Activated gamma-delta T cell treated with Interleukin-2 at 50 U/mL for 16 hours (primary cell): ENCODE measurements at places on chromosomes 16 and 17.

DNA sequence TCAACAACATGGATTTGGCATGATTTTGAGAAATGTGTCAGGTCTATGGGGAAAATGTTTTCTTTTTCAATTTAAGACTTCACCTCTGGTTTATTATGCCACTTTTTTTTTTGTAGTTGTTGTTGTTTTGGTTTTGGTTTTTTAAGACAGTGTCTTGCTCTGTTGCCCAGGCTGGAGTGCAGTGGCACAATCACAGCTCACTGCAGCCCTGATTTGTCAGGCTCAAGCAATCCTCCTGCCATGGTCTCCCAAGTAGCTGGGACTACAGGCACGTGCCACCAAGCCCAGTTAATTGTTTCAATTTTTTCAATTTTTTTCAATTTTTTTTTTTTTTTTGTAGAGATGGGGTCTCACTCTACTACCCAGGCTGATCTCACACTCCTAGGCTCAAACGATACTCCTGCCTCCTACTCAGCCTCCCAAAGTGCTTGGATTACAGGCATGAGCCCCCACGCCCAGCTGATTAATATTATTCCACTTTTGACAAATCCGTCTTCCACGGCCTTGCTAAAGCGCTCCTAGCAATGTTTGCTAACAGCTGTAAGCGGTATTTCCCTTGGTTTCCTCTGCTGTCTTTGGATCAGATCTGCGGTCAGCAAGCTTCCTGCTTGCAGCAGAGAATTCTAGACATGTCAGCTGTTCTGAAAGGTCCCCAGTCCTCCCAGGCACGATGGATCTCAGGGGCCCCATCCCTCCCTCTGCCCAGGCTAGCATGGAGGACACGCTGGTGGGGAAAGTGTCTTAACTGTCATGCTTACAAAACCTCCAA is 7.0 kb upstream of the MILR1 start:
- DNase-seq: no peak

GRCh38 chr16:6892966-6893365 is 439.7 kb upstream of the RBFOX1 start:
- DNase-seq: no peak

DNA sequence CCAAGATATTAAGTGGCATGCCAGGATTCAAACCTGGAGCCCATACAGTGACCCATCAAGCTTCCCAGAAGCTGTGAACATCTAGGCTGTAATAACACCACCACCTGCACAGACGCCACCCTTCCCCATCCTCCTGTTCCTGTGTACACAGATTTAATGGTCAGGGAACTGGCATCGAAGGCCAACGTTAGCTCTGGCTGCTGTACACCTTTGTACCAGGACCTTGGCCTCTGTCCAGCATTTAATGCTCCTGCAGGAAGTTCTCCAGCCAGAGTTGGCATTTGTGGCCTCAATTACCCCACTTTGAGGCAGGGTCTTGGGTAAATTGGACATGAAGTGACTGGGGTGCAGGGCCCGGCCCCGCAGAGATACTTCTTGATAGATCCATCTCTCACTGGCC is 49.3 kb downstream of the SCNN1B start:
- DNase-seq: no peak

- no peak for DNase-seq
Measured at GRCh38 chr16:11639925-11640899, 28.0 kb upstream of the SNN start.

- DNase-seq: no peak
Measured at GRCh38 chr17:68771867-68772515, 170.8 kb upstream of the FAM20A start.

DNA sequence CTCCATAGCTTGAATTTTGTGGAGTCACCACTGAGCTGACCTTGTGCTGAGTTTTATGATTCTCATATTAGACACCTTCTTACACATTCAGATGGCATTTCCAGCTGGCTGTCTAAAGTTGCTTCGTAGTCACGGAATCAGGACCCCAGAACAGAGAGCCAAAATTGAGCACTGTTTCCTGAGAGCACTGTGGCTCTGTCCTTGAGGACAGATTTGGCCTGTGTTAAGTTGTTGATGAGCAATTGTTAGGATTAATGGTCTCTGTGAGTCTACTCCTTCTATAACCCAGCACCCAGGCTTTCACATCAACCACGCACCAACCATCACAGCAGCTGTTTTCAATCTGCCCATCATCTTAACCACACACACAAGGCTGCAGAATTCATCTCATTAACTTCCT is 277.5 kb upstream of the HSBP1 start:
- DNase-seq: no peak

- no peak for DNase-seq
Measured at GRCh38 chr16:23986455-23986854, 150.7 kb downstream of the PRKCB start.

DNA sequence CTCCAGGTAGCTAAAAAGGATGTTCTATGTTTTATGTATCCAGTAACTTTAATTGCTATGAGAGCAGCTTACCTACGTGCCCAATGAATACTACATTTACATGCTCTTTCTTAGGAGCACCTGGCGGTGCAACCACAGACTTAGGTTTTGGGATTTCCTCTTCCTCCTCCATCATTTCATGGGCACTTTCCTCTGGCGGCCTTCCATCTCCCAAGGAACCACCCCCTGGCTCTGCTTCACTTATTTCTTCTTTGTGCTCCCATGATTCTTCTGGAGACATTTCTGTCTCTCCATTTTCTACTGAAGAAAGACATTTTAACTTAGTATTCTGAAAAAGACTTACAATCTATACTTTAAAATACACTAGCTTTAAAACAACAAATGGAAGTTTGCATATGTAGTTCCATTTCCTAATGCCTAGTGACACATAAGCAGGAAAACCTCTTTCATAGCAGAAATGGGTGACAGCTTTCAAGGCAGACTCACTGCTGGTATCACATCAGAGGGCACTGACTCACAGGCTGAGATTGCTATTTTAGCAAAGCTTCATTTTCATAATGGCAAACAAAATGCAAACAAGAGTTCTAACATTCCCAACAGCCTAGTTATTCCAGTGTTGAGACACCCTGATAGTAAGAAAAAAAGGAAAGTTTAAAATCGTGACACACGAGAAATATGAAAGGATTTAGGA is 19.1 kb downstream of the GSPT1 start:
- no peak for DNase-seq

GRCh38 chr17:78808163-78808562 is 26.1 kb upstream of the CYTH1 start:
- DNase-seq: no peak

GRCh38 chr17:292016-292415 is 60.6 kb downstream of the RPH3AL start:
- no peak for DNase-seq

DNA sequence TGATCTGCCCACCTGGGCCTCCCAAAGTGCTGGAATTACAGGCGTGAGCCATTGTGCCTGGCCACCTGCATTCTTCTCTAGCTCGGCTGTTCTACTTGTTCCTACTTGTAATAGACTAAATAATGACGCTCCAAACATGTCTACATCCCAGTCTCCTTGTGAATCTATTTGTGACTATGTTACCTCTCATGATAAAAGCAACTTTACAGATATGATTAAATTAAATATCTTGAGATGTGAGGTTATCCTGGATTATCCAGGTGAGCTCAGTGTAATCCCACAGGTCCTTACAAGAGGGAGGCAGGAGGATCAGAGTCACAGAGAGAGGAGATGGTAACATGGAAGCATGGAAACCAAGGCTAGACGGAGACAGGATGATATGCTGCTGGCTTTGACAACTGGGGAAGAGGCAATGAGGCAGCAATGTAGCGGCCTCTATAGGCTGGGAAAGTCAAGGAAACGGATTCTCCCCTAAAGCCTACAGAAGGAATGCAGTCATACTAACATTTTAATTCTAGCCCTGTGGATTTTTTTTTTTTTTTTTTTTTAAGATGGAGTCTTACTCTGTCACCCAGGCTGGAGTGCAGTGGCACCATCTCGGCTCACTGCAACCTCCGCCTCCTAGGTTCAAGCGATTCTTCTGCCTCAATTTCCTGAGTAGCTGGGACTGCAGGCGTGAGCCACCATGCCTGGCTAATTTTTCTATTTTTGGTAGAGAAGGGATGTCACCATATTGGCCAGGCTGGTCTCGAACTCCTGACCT is 5.0 kb upstream of the LASP1 start:
- DNase-seq: no peak

DNA sequence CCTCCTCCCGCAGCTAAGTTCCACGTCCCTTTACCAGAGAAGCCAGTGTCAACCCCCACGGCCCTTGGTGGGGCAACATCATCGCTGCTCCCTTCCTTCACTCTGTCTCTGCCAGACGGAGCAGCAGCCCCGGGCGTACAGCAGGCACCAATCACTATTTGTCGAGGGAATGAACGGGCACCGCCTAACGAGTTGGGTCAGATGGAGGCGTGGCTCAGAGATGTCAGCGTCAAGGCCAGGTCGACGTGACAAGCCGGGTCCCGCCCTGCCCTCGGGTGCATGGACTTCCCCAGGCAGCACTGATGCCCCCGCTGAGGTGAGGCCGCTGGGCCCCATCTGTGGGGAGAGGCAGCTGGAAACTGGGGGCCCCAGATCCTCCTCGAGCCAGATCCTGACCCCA is 50.0 kb downstream of the CBFA2T3 start:
- DNase-seq: no peak

DNA sequence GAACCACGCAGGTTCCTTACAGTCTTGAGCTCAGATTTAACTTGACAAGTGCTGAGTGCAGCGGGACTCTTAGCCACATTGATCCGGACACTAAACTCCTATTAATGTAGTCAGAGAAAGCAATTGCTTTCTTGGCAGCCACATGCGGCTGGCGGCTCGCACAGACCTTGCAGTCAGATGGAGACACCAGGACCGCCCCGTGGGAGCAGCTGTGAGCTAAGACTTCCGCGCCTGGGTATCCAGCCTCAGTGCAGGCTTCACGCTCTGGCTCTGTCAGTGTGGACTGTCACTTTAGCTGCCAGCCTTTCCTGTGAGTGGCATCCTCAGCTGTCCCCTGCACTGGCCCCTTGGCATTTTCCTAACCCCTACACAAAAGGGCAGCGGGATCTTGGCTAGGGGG is 80.9 kb upstream of the NLRP1 start:
- DNase-seq: no peak

DNA sequence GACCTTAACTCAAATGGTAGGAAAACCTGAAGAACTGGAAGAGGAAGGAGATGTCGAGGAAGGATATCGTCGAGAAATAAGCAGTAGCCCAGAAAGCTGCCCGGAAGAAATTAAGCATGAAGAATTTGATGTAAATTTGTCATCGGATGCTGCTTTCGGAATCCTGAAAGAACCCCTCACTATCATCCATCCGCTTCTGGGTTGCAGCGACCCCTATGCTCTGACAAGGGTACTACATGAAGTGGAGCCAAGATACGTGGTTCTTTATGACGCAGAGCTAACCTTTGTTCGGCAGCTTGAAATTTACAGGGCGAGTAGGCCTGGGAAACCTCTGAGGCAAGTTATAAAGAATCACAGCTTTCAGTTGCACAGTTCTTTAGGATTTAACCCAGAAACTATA is 15.5 kb downstream of the ERCC4 start:
- DNase-seq: no peak

GRCh38 chr17:28484296-28484695 is 10.9 kb downstream of the SLC13A2 start:
- DNase-seq: no peak

DNA sequence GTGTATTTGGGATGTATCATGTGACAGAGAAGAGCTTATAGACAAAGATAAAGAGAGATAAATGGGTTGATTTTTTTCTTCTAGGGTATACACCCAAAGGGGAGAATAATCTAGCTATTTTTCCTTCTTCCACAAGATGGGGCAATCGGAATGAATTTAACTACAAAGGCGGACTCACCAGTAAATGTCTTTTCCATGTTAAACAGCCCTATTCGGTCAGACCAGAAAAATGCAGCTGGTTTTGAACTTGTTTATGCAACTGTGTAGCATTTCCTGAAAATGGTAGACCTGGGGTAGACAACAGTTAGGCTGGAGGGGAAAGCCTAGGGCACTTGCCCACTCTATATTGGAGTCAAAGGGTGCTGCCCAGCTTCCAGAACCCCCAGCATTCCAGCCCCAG is 477.1 kb downstream of the TOX3 start:
- no peak for DNase-seq

DNA sequence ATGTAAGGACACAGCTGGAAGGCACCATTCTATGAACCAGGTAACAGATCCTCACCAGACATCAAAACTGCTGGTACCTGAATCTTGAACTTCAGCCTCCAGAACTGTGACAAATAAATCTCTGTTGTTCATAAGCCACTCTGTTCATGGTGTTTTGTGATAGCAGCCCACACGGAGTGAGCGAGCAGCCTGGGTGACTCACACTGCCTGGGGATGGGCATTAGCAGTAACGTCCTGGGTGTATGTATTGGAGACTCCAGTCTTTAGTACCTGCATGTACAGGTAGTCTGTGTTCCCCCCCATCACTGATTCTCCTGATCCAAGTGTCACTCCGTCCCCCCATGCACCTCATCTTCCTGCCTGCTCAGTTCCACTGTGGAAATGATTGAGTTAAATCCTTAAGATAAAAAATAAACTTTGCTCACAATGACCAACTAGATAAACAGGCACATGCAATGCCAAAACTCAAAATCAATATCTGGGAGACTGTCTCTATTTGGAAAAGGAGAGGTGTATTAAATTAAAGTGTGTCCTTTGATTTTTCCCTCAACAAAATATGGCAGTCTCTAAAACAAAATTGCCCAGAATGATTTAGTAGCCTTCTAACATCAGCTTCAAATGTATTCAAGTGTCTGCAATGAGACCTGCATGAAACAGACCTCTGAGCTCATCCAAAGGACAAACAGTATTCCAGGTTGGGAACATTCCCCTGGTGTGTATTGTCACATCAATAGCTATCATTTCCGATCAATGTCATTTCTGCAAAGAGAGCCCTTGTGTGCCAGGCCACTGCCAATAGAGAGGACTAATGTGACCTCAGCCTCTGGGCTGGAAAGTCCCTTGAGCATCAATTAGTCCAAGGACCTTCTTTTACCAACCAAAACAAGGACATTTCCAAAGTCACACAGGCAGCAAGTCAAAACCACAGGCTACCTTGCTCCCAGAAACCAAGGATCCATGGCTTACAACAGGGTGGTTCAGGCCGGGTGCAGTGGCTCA is 12.2 kb upstream of the VAT1L start:
- DNase-seq: no peak

GRCh38 chr17:49104511-49105074 is 28.0 kb upstream of the B4GALNT2 start:
- no peak for DNase-seq

GRCh38 chr16:2531696-2532493 is 687 bp upstream of the CEMP1 start:
- peak; percentile 97 for DNase-seq

DNA sequence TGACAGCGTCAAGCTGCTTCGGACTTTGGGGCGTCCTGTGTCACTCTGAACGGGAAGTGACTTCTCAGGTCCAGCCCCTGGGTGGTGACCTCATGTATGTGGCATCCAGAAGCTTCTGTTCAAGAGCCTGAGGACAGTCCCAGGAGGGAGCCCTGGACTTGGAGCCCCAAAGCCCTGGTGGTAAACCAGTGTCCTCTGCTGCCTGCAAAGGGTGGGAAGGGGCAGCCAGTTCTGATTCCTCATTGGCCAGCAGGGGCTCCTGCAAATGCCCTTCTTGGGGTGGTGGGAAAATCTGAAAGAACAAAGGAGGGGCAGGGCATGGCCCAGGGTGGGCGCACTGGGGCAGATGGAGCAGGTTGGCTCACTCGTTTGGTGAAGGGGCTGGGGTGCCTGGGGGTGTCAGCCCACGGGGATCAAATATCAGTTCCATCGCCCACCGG is 1.6 kb downstream of the OSGIN1 start:
- no peak for DNase-seq
